Stimulated activated CD4-positive, alpha-beta T cell treated with anti-CD3 and anti-CD28 coated beads, Interleukin-12 subunit alpha, Interleukin-12 subunit beta, amount 100 ng/mL, for 48 hours (primary cell): ENCODE measurements at places on chromosomes 12 and 14.

- DNase-seq = no peak
Observed at GRCh38 chr12:6613776-6614512, 6.8 kb upstream of the CHD4 start.

- peak; percentile 16 for DNase-seq
Observed at GRCh38 chr14:89425931-89426330, 8.9 kb upstream of the FOXN3 start.

- no peak for DNase-seq
Observed at GRCh38 chr12:127773520-127773919, 493.4 kb upstream of the TMEM132C start.

- DNase-seq = no peak
Observed at GRCh38 chr12:42237853-42238239, 202 bp downstream of the YAF2 start.

GRCh38 chr14:40119321-40119720 lies 687.1 kb upstream of the FBXO33 start:
- no peak for DNase-seq

DNA sequence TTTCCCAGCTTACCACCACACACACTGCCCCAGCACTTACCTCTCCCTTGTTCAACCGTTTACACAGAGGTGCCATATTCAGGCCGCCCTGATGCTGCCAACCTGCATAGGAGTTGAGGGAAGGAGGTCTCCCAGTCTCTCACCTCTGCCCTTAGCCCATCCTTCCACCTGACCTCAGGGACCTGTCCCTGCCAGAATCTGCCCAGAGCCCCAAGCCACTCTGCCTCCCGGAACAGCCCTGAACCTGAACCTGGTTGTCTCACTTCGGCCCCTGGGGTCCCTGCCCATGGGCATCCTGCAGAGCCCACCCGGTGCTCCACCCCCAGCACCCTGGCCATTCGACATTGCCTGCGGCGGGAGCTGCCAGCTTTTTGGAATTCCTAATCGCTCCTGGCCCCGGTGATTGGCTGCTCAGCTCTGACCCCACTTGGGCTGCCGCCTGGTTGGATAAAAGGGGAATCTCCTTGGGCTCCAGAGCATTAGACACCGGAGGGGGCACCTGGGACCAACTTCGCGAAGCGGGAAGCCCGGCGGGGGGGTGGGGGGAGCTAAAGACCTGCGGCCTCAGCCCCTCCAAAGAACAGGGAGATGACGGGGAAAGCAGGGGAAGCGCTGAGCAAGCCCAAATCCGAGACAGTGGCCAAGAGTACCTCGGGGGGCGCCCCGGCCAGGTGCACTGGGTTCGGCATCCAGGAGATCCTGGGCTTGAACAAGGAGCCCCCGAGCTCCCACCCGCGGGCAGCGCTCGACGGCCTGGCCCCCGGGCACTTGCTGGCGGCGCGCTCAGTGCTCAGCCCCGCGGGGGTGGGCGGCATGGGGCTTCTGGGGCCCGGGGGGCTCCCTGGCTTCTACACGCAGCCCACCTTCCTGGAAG lies at the start of gene VSX2:
TSS of gene VSX2 (plus strand) at position 476 of the 874 bp plus-strand sequence. CDS start at position 589, 113 bp downstream.
- no peak for DNase-seq

GRCh38 chr12:19474147-19474546 lies 34.9 kb downstream of the AEBP2 start:
- no peak for DNase-seq

- no peak for DNase-seq
Observed at GRCh38 chr12:33614630-33615029, 175.0 kb upstream of the SYT10 start.

DNA sequence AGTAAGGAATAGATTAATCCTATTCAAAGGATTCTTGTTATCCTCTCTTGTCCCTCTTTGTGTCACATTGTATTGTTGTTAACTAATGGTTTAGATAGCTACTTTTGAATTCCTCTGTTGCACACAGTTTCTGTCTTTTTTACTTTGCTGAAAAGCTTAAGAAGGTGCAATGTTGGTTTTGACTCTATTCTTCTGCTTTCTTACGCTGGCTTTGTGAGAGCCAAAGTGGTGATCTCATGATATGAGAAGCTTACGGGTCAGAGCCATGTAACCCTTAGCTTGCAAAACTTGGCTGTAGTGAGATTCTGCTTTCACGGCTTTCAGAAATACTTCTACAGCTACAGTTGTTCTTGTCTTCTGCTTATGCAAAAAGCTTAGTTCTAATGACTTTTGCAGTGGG lies 239.7 kb downstream of the TRHDE start:
- DNase-seq = no peak

- no peak for DNase-seq
Observed at GRCh38 chr14:59454139-59454538, 11.0 kb downstream of the GPR135 start.

GRCh38 chr12:113063396-113064350 lies 7.1 kb downstream of the DTX1 start:
- DNase-seq = no peak

DNA sequence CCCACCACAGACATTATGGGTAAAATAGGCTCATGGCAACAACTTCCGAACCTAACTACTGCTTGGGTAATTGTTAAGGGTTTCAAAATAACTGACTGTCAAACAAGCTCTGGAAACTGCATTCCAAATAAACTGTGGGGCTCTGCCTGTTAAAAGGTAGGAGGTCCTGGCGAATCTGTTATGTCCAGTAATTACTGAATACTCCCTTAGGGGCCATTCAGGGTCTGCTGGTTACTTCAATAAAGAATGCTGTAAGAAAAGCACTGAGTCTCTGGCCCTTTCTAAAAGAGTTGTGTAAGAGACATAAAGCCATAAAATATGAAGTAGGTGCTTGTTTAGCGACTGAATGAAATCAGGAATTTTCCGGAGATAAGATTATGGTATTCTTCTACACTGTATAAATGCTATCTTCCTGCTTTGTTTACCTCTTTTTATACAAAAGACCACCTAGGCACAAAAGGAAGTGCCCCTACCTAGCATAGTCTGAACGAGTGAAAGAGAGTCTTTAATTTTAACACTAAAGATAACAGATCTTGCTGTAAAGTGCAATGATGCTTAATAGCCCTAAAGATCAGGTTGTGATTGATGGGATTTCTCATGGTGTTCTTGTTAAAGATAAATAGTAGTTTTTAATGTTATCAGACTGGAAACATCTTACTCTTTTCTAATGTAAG lies 127.8 kb downstream of the FBXL14 start:
- no peak for DNase-seq

- no peak for DNase-seq
Observed at GRCh38 chr12:7241404-7242005, 52.0 kb downstream of the PEX5 start.

DNA sequence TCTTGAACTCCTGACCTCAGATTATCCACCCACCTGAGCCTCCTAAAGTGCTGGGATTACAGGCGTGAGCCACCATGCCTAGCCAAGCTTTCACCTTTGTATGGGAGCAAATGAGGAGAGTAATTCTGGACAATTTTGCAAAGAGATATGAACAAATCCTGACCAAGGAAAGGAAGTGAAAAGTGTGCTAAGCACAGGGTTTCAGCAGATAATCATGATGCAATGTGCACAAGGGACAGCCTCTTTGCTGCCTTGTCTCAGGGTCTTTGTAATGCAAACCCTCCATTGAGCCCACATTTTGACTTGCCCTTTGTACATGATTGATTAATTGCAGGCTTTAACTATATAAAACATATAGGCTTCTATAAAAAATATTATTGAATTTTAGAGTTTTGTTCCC lies 9.2 kb upstream of the PYGL start:
- DNase-seq = no peak

DNA sequence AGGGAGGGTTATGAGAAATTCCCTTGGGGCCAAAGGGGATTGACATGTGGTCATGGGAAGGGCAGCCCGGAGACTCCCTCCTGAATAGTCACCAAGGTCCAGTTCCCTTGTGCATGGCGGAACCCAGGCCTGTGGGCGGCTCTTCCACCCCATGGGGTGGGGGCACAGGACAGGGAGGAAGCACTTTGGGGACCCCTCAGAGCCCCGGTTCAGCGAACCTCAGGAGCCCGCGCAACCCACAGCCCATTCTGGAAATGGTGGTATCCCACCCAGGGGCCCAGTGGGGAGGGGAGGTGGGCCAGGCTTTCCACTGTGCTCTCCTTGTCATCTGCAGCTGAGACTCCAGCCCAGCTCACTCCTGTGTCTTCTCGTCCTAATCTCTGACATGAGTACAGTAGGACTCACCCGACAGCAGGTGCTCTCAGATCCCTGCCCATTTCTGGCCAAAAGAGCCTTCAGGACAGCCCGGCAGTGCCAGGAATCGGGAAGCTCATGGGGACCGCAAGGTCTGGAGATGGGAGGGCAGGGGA lies 255.2 kb upstream of the SFSWAP start:
- DNase-seq = no peak

DNA sequence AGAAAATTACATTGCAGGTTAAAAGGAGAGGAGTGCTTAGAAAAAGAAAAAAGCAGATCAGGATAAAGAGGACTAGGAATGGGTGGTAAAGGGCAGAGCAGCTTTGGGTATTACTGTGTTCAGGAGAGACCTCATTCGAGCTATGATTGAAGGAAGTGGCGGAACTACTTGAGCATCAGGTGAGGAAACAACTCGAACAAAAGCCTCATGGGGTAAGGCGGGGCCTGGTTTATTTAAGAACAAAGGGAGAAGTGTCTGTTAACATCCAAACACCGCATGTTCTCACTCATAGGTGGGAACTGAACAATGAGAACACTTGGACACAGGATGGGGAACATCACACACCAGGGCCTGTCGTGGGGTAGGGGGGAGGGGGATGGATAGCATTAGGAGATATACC lies 444.6 kb upstream of the CCDC196 start:
- DNase-seq = no peak

- no peak for DNase-seq
Observed at GRCh38 chr14:31541702-31542101, 19.5 kb upstream of the NUBPL start.

- no peak for DNase-seq
Observed at GRCh38 chr12:39144613-39145061, 239.2 kb upstream of the CPNE8 start.

GRCh38 chr12:55681142-55682077 lies 26.3 kb downstream of the ITGA7 start:
- no peak for DNase-seq

GRCh38 chr14:77902811-77903210 lies 102.9 kb downstream of the ADCK1 start:
- DNase-seq = no peak

DNA sequence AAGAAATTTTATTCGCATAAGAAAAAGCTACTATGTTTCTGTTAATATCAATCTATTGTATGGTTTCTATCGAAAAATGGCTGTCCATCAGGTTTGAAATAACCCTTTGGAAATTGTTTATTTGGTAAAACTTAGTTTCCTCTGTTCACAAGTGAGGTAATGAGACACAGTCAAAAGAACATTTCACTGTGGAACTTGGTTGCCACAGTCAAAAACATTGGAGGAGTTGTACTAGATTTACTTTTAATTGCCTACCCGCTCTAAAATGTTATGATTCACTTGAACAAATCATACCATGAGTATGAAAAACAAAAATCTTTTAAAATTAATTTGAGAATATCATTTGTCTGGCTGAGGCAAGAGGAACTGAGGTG lies 46.5 kb downstream of the ITPR2 start:
- no peak for DNase-seq

DNA sequence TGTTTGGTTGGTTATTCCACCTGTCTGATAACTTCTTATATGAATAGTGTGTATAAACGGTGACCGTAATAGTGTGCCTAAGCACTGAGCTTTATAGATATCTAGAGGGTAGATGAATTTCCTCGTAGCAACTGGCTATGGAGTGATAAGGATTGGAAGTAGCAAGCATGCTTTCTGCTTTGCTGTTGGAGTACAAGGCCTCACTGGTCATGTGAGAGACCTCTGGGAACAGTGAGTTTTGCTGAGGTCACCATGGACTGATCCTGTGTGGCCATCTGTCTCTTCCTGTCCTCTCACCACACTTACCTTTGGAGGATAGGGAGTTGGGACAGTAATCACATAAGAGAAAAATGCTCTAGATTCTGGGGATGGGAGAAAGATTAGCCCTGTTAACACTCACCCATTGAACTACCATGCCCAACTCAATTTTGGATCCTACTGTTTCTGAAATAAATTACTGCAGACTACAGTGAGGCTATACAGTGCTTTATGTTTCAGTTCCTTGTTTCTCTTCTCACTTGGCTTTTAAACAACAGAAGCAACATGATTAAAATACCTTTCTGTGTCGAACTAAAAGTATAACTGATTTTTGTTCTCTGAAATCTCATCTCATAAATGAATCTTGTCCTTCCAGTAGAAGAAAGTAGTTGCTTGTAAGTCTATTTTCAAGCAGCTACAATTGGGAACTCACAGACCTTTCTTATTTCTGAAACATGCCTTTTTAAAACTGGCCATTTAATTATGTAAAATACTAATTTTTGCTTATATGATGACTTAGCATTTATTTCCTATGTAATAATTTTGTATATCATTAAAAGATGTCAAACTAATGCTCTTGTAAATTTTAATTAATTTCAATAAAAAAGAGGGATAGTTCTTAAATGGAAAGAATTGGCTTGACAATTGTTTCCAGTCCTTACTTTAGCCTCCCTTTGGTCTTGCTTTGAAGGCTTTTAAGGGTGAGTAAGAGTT lies 8.3 kb downstream of the TMX1 start:
- no peak for DNase-seq

DNA sequence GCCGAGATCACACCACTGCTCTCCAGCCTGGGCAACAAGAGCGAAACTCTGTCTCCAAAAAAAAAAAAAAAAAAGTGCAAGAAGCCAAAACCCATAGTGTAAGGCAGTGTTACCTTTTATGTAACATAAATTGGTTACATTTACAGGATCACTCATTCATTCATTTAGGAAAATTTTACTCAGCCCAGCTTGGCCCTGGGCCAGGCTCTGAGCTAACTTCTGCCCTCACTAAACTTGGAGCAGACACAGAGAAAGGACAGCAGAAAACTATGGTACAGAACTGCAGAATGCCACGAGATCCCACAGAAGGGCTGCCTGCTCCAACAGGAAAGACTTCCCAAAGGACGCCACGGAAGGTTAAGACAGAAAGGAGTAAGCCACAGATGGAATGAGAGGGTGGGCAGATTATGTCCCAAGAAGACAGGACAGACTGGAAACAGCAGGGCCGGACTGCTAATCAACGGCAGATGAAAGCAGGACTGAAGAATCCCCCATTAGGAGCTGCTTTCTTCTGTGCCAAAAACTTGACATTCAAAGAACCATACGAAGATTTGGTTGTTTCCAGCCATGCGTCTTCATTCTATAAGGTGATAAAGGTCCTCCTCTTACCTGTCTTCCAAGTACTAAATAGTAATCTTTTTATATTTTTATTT lies 18.9 kb downstream of the PPP1R13B start:
- no peak for DNase-seq

- DNase-seq = no peak
Observed at GRCh38 chr12:58247633-58248032, 306.3 kb downstream of the ATP23 start.

- DNase-seq = no peak
Observed at GRCh38 chr12:31868965-31869364, 90.2 kb upstream of the RESF1 start.

GRCh38 chr12:104467346-104467837 lies 10.6 kb downstream of the CHST11 start:
- DNase-seq = no peak

DNA sequence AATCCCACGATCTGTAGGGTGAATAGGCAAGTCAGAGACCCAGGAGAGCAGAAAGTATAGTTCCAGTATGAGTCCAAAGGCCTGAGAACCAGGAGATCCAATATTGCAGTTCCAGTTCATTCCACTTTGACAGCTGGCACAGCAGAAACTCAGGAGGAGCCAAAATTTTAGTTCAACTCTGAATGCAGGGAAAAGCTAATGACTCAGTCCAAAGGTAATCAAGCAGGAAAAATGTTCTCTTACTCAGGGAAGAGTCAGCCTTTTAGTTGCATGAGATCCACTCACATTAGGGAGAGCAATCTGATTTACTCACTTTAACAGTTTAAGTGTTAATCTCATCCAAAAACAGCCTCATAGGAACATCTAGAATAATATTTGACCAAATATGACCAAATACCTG lies 130.2 kb upstream of the LRFN5 start:
- DNase-seq = no peak
